ENCODE measurements at places on chromosomes 16 and 17.

GRCh38 chr16:85698459-85698891 is 9.7 kb upstream of the GINS2 start:
- DNase-seq, result no peak

DNA sequence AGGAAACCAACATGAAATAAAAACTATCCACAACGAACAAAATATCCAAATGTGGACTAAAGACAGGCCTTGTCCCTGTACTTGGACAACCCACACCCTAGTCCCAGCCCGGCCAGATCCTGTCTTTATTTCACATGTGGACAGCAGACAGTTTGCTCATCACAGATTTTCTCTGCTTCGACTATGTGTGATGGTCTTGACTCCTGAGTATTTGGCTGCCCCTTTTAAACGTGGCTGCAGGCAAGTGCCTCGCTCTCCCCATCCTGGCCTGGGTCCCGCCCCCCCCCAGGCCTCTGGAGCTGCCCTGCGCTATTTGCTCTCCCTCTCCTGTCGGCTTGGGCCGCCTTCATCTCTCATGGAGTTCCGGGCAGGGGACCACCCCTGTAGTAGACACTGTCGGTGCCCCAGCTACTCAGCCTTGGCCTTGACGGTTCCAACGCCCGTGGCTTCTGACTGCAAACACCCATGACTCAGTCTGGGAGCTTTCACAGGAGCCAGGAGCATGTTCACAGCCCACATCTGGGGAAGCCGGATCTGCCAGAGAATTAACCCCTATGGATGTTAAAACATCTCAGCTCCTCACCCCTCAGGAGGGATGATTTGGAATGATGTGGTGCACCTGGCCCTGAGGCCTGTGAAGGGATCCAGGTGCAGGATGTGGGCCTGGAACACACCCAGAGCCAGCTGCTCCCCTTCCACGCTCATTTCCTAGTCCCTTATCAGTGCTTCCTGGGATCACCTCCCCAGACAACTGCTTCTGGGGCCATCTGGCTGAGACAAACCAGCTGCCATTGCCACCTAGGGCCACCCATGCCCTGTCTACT is 229.7 kb upstream of the RPL38 start:
- DNase-seq, result no peak

- DNase-seq, result no peak
These were observed 130.6 kb upstream of the DNAH9 start for GRCh38 chr17:11467639-11468038.

- DNase-seq, result no peak
These were observed 105.4 kb downstream of the TRIM37 start for GRCh38 chr17:59001158-59001814.

GRCh38 chr17:9487406-9487805 is 88.2 kb downstream of the STX8 start:
- DNase-seq, result no peak

DNA sequence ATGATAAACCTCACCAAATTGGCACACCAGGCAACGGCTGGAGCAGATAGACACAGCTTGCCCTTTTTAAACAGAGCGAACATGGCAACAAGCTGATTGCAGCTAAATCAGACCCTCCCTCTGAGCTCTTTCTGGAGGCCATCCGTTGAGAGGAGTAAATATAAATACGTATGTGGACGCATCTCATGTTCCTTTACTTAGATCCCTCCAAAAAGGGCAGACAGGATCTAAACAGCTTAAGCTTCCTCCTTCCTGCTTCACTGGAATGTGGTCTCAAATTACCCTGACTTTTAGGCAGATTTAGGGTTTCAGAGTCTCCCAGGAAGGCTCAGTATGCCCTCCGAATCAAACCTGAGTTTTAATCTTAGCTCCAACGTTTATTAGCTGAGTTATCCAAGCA is 204.7 kb upstream of the GOT2 start:
- DNase-seq, result no peak

- DNase-seq, result no peak
These were observed 193.8 kb downstream of the SLC39A11 start for GRCh38 chr17:72898725-72899124.

DNA sequence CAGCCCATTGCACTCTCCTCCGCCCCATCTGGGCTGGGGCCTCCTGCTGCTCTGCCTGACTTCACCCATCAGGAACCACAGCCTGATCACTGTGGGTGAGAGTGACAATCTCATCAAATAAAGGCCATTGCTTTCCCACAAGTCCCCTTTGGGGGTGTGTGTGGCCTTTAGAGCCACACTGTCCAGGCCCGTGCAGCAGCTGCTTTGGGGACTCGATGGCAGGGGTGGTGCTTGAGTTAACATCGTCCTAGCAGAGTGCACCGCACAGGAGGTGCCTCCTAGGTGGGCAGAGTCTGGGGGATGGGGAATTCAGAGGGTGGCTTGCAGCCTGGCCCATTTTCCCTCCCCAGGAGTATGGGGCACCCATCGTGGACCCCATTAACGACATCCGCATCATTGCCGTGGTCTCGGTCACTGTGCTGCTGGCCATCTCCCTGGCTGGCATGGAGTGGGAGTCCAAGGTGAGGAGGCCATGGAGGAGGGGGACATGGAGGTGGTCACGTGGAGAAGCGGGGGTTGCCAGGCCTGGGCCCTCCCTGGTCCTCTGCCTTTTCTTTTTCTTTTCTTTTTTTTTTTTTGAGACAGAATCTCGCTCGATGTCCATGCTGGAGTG is 5.4 kb downstream of the SLC12A3 start:
- no peak for DNase-seq

- no peak for DNase-seq
These were observed 434.7 kb upstream of the RBFOX1 start for GRCh38 chr16:6897876-6898485.

- no peak for DNase-seq
These were observed 78.1 kb upstream of the DHX40 start for GRCh38 chr17:59487161-59487873.

DNA sequence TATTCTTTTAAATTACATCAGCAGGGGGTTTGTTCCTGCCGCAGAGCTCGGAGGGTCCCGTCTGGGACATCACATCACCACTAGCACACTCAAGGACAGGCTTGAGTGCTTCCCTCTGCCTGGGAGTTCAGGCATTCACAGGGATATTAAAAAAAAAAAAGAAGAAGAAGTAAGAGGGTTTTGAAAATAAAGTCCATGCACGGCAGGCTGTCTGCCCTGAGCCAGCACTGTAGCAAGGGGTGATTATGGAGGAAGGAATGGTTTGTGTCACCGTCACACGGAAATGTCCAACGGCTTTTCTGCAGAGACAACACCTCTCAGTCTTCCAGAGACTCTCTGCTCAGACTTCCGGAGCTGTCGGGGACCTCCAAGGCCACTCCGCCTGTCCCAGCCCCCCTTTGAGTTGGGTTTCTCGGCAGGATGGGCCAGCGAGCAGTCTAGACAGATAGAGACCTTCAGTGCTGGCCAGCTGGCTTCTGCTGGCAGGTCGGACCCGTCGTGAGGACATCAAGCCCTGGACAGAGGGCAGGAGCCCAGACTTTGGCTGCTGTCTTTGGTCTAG is 33.6 kb downstream of the MEOX1 start:
- no peak for DNase-seq

GRCh38 chr17:75927286-75927922 is 13.4 kb downstream of the FBF1 start:
- DNase-seq, result no peak

DNA sequence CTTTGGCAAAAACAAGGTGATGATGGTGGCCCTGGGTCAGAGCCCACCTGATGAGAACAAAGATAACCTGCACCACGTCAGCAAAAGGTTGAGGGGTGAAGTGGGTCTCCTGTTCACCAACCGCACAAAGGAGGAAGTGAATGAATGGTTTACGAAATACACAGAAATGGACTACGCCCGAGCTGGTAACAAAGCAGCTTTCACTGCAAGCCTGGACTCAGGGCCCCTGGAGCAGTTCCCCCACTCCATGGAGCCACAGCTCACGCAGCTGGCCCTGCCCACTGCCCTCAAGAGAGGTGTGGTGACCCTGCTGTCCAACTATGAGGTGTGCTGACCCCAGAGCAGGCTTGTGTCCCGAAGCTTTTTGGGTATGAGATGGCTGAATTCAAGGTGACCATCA is 29.7 kb upstream of the DLX4 start:
- DNase-seq, result no peak

DNA sequence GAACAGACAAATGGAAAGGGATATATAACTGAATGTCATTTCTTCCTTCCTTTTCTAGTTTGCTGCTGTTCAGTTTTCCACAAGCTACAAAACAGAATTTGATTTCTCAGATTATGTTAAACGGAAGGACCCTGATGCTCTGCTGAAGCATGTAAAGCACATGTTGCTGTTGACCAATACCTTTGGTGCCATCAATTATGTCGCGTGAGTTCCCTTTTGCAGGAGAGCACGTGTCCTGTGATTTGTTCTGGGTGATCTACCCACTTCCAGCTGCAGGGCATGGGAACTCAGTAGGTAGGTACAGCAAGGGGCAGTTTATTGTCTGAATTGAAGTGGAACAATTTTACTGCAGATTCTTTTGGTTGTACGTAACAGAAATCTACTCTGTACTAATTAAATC is 8.8 kb downstream of the ITGAL start:
- DNase-seq, result no peak

DNA sequence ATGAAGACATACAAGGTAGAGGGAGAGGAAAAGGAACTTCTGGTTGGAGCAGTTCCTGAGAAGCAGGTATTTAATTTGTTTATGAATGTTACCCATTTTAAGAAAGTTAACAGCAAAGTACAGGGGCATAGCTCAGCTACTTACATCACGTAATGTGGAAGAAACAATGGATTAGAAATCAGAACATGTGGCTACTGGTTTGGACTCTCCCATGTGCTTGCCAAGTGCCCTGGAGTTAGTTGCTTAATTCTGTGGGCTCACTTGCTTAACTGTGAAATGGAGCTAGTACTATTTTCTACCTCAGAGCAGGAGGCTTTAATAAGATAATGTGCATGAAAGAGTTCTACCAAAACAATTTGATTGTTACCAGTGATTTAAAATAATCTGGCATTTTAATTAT is 27.3 kb downstream of the RSPRY1 start:
- DNase-seq, result no peak

DNA sequence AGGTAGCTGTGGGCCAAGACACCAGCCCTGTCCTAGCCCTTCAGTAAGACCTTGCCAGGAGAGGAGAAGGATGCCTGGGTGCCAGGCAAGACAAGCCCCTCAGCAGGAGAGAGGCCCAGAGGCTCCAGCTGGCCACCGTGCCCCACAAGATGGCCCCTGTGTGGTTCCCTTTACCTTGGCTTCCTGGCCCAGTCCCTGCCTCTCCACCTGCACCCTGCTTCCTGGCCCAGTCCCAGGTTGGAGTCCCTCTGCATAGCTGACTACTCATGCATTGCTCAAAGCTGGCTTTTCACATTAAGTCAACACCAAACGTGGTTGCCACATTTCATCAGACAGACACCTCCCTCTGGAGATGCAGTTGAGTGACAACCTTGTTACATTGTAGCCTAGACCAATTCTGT is 4.0 kb downstream of the SYNGR3 start:
- DNase-seq, result no peak

- no peak for DNase-seq
These were observed 824.7 kb downstream of the KCNJ18 start for GRCh38 chr17:22516861-22517636.

GRCh38 chr16:49521734-49522325 is 148.2 kb downstream of the C16orf78 start:
- DNase-seq, result no peak

- no peak for DNase-seq
These were observed 32.7 kb downstream of the GNA13 start for GRCh38 chr17:65023791-65024190.

DNA sequence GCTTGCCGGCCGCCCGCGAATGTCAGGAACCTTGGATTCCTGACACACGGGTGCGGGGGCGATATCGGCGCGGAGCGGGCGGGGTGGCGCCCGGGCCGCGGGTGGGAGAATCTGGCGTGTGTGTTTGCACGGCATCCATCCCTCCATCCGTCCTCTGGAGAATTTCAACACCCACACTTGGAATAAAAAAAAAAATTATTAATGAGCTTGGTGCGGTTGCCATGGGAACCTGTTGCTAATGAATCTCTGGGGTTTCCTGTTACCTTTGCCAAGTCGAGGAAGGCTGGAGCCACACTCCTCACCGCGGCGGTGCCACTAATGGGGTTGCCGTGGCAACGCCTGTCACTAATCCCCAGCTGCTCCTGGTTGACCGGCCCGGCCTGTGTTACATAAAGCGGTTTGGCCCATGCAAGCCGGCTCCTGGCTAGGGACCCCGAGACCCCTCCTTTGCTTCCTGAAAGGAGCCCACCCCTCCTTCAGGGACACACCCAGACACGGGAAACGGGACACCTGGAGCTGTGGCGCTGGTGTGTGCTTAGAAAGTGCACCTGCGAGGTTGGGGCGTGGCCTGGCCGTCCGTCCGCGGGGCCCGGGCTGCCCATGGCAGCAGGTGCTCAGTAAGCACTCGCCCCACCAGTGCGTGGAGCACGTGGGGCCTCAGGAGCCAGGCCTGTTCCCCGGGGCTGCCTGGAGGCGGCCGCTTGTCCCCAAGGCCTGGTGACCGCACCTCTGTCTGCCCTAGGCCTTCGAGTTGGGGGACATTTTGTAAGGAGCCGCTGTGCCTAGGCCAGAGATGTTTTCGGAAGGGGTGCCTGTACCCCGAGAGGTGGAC is 14.6 kb downstream of the CACNA1H start:
- no peak for DNase-seq

DNA sequence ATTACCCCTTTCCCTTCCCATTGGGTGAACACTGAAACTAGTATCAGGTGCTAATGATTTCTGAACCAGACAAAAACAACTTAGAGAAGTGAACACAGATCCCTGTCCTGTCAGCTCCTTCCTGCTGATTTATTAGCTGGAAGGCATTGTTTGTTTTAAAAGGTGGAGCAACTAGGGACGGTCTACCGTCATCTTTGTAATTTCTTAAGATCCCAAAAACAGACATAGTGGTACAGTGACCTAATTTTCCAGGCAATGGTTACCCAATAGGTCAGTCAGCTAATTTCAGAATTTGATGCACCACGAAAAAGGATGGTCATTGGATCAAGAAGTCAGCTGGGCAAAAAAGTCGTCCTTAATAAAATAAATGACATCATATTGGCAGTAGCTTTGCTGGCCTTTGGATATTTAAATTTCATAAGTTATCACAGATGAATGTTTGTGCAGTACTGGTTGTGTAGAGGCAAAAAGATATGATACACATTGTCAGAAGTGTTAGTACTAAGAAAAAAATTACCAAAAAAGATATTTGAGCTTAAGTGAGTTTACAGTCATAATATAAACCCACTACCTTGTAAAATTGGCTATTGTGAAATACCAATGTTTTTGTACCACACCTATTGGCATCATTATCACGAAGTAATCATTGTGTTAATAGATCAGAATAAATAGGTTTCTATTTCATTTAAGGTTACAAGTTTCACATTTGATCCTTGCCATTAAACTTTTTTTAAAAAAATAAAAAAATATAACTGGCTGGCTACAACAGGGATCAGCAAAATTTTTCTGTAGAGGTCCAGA is 27.2 kb upstream of the KCNJ16 start:
- no peak for DNase-seq

All from right forelimb (tissue), 1 donor.